Keratinocyte (primary cell): ENCODE measurements at places on chromosomes 3 and 15.

DNA sequence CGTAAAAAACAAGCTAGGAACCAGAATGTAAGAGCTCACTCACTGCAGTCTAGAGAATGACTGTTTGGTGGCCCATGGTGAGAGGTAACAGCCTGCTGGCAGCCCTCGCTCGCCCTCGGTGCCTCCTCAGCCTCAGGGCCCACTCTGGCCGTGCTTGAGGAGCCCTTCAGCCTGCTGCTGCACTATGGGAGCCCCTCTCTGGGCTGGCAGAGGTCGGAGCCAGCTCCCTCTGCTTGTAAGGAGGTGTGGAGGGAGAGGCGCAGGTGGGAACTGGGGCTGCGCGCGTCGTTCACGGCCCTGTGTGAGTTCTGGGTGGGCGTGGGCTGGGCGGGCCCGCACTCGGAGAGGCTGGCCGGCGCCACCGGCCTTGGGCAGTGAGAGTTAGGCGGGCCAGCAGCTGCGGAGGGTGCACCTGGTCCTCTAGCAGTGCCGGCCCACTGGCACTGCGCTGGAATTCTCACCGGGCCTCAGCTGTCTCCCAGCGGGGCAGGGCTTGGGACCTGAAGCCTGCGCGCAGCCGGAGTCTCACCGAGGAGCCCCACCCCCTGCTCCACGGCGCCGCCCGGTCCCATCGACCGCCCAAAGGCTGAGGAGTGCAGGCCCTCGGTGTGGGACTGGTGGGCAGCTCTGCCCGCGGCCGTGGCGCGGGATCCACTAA is 420.6 kb downstream of the RBMS3 start:
- no peak for DNase-seq
- no peaks in the 10 kb centered on the region for H3K36me3 ChIP-seq
- H3K27me3 ChIP-seq: no peaks in the 10 kb centered on the region
- H3K27ac ChIP-seq: no peak overlapping the region
- H3K4me1 ChIP-seq: peaks cover 5% of the 10 kb centered on the region

GRCh38 chr3:155069729-155070128 is 10.4 kb upstream of the MME start:
- H3K27ac ChIP-seq: no peak overlapping the region
- no peak overlapping the region for H3K4me3 ChIP-seq
- peaks cover 6% of the 10 kb centered on the region for H3K4me1 ChIP-seq
- DNase-seq: no peak
- H3K27me3 ChIP-seq: no peaks in the 10 kb centered on the region

GRCh38 chr3:37745076-37745475 is 116.6 kb upstream of the CTDSPL start:
- H3K4me1 ChIP-seq: no peaks in the 10 kb centered on the region
- peaks cover 3% of the 10 kb centered on the region for H3K27me3 ChIP-seq

GRCh38 chr3:172148702-172149565 is 109.6 kb downstream of the FNDC3B start:
- no peak overlapping the region for H3K4me3 ChIP-seq
- H3K36me3 ChIP-seq: peaks cover 2% of the 10 kb centered on the region
- H3K27ac ChIP-seq: no peak overlapping the region
- DNase-seq: no peak
- H3K4me1 ChIP-seq: peaks cover 37% of the 10 kb centered on the region

DNA sequence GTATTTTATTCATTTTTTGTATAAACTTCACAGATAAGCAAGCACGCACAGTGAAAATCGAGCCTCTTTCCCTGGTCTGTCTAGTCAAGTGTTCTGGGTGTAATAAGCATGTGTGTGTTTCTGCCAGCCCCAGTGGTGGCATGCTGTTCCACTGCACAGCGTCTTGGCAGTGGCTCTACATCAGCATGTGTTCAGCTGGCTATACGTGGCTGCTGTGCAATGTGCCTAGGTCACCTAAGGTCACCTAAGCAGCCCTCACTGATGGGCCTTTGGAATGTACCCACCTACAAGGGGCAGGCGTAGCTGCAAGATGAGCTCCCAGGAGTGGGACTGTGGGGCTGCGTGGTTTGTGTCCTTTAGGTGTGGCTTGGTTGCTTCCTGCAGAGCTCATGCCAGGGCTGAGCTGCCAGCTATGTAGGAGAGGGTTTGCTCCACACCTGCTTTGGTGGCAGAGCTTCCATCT is 4.9 kb downstream of the LIMD1 start:
- DNase-seq: no peak
- H3K4me3 ChIP-seq: no peak overlapping the region
- peaks cover 17% of the 10 kb centered on the region for H3K36me3 ChIP-seq
- no peak overlapping the region for H3K27ac ChIP-seq
- no peaks in the 10 kb centered on the region for H3K27me3 ChIP-seq
- H3K4me1 ChIP-seq: peaks cover 52% of the 10 kb centered on the region
